ENCODE measurements at places on chromosomes 6 and 20.
A peak's percentile ranks its signal among the peaks of the same experiment; 100 is the strongest.

- no peak for DNase-seq
Observed at GRCh38 chr20:58147628-58148370, 80.7 kb downstream of the ANKRD60 start.

GRCh38 chr6:77535172-77535571 lies 71.9 kb upstream of the HTR1B start:
- no peak for DNase-seq

DNA sequence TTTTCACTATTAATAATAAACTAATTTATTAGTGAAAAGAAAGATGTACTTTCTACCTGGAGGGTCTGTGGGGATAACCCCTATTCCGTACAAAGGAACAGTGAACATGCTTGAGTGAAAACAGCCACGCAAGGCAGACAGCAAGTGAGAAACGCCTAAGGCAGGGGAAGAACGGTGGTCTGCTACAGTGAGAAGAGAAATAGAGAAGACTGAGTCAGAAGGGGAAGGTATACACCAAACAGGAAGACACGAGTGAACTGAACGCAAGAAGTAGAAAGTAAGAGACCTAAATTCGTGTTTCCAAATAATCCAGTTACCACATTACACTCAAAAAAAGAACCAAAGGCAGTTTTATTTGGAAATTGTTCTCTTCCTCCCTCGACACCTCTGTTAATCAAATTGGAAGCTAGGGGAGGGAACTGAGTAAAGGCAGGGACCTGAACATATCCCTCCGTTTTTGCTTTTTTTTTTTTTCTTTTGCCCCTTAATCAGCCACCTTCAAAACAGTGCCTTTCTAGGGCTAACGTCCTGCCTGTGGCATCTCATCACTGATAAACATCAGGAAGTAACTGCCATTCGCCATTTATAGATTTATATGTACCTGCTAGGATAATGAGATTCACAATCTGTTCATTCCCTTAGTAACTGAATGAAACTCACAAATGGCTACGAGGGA lies 48.9 kb downstream of the ATXN1 start:
- DNase-seq = peak; percentile 69

GRCh38 chr6:84554074-84554473 lies 210.3 kb downstream of the TBX18 start:
- no peak for DNase-seq

DNA sequence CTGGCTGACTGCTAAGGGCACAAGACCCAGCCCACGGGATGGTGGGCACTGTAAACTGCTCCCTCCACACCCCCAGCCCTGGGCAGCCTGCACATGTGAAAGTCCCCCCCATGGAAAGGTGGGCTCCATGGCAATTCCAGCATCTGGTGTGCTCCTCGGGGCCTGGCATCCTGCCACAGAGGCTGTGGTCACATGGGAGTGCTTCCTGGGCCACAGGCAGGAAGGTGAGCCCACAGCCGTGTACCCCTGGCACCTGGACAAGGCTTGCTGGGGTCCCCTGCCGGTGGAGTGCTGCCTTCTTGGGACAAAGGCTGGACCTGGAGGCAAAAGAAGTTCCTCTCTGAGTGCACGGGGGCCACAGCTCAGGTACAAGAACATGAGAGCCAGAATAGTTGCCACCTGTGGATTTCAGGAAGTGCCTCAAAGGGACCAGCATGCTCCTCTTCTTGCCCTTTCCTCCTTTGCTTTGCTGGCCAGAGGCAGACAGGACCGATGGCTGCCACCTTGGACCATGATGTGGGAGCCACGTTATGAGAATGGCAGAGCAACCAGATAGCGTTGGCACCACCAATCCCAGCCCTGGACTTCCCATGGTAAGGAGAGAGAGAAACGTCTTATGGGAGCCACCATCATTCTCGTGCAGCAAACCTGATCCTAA lies 120.2 kb upstream of the MLN start:
- DNase-seq = no peak

DNA sequence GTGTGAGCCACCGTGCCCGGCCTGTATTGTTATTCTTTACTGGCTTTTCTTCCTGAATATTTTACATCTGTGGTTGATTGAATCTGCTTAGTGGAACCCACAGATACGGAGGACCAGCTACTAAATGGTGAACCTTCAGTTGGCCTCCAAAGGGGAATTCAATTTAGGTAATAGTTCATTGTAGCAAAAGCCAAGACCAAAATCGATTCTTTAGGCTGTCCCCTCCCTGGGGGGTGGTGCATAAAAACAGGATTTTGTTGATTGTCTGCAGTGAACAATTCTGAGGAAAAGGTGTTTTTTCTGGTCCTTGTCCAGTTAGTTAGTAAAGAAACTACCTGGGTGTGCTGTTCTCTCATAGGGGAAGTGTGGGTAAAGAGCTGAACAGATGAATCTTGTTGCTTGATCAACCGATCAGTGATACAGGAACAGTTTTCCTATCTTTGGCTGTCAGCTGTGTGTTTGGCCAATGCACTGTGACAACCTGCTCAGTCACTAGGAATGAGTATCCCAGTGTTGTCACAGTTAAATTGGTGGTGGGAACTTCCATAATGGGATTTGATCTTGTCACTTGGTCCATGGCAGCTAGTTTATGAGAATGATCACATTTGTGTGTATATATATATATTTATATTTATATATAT lies 19.5 kb downstream of the LHFPL5 start:
- DNase-seq = no peak

DNA sequence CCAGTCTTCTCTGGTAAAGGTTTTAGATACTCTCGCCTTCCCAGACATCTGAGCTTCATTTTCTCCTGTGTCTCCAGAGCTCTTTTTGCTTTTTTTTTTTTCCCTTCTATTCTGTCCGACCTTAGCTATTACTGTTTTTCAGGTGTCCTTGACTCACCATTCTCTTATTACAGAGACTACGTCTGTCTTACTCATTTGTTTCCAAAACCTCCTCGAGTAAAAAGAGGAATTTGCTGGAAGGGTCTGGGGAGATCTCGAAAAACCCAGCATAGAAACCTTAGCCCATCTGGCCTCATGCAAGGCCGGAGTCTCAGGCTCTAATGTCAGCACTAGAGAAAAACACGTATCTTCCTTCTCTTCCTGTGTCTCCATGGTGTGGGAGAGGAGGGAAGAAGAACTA lies 109.2 kb upstream of the CARMIL1 start:
- no peak for DNase-seq

DNA sequence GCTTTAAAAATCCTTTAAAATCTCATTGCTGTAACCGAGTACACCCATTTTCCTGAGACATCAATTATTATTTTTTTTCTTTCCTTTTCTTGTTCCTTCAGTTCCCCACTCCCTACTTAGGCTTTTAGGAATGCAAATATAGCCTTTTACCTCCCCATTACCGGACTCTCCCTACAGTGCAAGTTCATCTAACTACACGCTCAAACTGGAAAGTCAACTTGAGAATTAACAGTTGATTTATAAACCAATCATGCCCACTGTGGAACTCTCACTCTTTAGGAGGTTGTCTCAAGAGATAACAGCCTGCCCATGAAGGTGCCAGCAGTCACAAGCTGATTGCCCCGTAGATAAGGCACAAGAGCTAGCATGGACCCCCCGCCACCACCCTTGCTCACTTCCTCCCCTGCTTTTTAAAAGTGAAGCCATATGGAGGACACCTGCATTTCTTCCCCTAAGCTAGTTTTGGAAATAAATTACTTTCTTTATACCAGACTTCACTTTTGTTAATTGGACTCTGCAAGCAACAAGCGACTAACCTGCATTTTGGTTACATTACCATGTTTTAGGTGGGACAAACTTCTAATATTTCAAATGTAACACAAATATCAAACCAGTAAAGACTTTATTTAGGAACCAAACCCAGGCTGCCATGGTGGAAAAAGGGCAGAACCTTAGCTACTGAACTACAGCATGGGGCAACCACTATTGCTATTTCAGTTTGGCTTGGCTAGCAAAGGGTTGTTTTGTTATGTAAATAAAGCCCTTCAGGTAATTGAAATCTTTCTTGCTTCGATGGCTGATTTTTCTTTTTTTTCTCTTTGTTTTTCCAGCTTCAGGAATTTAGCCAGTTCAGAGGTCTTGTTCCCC lies 34.9 kb downstream of the UBD start:
- DNase-seq = no peak
